ENCODE measurements at places on chromosomes 5 and 9.

GRCh38 chr5:110492446-110492845, 234.0 kb downstream of the TMEM232 start:
- no peak for DNase-seq

DNA sequence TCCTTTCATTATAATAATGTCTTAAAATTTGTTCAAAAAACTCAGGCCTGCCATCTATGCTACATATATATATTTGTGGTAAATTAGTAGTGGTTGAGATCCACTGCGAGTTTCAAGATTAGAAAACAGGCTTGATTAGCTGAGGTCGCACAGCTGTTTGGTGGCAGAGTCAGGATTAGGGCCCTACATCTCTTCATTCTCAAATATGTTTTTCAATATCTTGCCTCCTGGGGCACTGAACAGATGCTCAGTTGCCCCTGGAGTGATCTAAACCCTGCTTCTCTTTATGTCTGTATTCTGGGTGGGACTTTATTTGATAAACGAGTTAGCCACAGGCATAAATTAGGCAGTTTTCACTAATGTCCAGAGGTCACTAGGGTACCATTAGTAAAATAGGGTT, 27.8 kb upstream of the CEP120 start:
- DNase-seq, result no peak

- DNase-seq, result no peak
These were observed 91.5 kb upstream of the ELL2 start for GRCh38 chr5:96053063-96053735.

GRCh38 chr9:113678119-113678858, 197.8 kb upstream of the ZNF618 start:
- DNase-seq, result no peak
